ENCODE measurements at places on chromosomes 7 and 10.

DNA sequence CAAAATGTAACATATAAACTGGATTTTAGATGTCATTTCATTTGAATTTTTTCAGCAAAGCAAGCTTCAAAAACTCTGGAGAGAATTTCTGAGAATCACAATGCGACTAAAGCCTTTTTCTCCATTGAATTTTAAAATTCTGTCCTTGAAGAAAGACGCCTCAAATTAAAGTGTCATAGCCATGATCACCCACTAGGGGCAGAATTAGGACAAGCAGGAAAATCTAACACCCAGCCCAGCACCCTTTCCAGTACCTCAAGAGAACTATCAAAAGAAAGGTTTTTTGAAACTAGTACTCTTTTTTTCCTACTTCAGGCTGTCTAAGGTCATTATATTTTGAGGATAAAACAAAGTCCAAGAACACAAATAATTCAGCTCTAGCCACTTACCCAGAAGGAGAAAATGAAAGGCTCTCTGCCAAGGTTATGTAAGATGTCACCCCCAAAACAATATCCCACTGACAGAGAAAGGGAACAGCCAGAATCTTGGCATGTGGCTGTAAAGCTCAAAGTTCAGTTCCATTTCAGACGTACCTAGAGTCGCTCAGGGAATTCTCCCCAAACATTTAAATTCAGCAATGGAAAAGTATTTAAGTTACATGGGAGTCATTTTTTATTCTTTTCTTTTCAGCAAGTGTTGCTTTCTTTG lies 299.4 kb downstream of the SNX13 start:
- DNase-seq: peak; percentile 7

- no peak for DNase-seq
Observed at GRCh38 chr10:95698415-95698814, 4.7 kb upstream of the TCTN3 start.

- DNase-seq: no peak
Observed at GRCh38 chr7:37853468-37853867, 5.1 kb downstream of the NME8 start.

DNA sequence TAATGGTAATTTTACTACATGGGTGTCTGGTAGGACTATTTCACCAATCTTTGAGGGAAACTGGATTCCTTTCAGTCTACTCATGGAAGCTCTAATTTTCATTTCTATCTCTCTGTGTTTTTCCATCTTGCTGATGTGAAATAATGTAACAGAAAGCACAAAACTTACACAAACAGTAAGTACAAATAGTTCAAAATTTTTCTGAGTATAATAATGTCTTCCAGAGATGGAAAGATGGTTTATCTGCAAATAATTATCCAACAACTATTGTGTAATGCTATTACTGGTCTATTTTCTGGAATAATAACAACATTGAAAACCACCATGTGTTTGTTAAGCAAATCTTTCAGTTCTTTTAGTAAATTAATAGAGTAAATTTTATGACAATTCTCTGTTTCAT lies 565.8 kb upstream of the MGMT start:
- no peak for DNase-seq

DNA sequence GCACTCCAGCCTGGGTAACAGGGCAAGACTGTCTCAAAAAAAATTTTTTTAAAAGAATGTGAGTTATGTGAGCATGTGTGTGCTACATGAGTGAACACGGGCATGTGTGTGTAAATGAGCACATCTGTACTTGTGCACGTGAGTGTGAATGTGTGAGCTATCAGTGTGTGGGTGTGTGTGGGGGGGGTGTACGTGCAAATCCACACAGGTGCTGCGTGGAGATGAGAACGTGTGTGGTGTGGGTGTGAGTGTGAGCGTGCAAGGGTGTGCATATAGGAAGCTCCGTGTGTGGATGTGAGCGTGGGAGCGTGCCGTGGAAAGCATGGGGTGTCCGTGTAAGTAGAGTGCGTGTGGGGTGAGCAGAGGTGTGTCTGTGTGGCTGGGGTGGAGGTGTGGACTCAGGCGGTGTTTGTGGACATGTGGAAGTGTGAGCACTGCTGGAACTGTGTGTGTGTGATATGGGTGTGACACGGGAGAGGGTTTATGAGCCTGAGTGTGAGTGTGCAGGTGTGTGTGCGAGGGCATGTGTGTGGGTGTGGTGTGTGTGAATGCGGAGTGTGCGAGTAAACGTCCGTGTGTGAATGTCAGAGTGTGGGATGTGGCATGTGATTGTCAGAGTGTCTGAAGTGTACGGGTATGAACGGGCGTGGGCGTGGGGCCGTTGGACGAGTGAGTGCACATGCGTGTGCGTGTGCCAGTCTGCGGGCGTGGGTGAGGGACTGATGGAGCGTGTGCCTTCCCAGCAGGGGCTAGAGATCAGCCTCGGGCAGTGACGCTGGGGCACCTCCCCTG lies 45.9 kb upstream of the TNRC18 start:
- no peak for DNase-seq

DNA sequence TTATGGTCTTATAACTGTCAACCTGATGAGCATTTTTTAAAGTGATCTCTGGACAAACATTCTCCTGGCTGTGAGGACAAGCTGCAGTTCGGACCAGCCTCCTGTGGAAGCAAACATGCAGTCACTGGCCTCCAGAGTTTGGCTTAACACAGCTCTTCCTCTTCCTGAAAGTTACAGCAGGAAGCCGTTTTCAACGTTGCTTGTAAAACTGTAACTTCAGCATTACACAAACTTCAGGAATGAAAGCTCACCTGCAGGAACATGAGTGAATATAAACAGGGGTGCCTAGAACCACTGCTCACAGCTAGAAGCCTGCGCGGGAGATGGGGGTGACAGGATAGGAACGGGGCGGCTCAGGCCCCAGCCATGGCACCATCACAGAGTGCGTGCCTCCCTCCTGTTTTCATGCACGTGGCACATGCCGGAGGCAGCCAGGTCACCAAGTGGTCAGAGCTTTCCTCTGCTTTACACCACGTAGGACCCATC lies 292.9 kb upstream of the PITRM1 start:
- no peak for DNase-seq
